ENCODE measurements at places on chromosomes 1 and 21.

- DNase-seq: no peak
Measured at GRCh38 chr1:221157026-221157761, 278.0 kb downstream of the HLX start.

DNA sequence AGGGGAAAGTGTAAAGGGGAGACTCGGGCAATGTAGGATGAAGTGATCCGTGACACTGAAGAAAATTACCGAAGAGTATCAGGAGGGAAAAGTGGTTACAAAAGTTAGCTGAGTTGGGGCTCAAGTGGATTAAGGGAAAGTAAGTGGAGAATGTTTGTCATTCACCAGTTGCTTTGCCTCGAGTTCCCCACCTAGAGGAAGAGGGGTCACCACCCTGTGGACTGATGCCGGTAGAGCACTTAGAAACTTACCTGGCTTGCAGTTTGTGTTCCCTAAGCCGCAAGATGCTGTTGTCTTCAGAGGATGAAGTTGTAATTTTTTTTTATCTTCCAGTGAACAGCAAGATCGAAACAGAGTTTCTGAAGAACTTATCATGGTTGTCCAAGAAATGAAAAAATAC lies 1.0 kb downstream of the PER3 start:
- no peak for DNase-seq

- no peak for DNase-seq
Measured at GRCh38 chr1:49208712-49209111, 432.0 kb upstream of the BEND5 start.

- no peak for DNase-seq
Measured at GRCh38 chr1:159076438-159077119, at the start of gene AIM2. Gene AIM2 (minus strand): TSS chr1:159076766. CDS start chr1:159073499, 3,267 bp downstream.

- no peak for DNase-seq
Measured at GRCh38 chr1:10057343-10057742, 24.6 kb downstream of the UBE4B start.

GRCh38 chr1:143699115-143699514 lies 272.7 kb downstream of the FAM72C start:
- no peak for DNase-seq

DNA sequence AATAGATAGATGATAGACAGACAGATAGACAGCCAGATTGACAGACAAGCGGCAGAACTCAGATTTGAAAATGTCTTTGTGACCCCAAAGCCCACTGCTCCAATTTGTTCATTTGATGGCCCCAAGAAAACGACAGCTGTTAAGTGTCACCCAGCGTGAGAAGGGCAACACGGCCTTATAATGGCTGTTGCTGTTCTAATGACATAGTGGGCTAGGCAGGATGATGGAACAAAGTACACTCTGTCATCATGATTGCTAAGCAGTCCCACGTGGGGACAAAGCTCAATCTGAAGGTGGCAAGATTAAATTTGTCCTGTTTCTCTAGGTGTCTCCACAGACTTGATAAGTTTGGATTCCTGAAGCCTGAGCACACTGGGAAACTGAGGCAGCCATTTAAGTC lies 112.9 kb downstream of the DAB1 start:
- DNase-seq: no peak

GRCh38 chr1:108653431-108654105 lies 7.3 kb downstream of the HENMT1 start:
- DNase-seq: no peak

DNA sequence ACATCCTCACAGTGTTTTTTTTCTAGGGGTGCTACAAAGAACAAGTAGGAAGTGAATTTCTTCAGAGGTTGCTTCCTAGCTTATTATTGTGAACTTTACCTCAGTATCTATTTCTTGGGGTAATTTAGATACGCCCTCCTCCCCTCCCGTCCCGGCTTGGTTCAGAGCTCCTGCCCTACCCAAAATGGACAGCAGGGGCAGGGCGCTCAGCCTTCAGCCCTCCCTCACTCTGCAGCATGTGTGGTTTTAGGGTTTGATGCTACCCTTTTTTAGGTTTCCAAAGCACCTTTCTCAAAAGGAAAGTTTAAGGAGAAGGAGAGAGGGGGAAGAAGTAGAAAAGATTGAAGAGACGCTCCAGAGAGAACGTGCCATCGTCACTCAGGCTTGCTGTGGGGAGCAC lies 16.9 kb upstream of the POGK start:
- DNase-seq: no peak

GRCh38 chr1:119103764-119104163 lies 36.7 kb downstream of the WARS2 start:
- DNase-seq: no peak

GRCh38 chr1:2277741-2278488 lies 49.8 kb downstream of the SKI start:
- no peak for DNase-seq

DNA sequence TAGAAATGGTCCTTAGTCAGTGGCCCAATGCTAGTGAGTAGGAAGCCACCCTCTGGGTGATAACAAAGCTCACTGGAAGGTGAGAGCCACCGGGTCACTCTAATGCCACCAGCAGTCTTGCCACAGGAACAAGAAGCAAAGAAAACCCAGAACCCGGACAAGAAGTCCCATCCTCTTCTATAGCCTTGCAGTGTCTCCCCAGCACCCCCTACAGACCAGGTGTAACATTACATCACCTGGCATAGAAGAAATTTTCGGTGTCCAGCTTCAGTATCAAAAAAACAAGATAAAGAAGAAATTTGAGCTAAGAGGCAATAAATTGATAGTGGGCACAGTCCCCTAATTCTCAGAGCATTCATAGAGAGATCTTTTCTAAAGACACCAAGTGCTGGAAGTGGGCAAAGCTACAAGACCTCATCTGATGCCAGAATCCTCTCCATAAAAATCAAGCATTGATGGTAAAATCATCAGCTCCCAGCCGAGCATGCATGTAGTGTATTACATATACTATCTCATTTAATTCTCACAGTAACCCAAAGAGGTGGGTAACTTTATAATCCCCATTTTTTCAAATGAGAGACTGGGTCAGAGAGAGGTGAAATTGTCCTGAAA lies 491.0 kb downstream of the MATN1 start:
- DNase-seq: no peak

DNA sequence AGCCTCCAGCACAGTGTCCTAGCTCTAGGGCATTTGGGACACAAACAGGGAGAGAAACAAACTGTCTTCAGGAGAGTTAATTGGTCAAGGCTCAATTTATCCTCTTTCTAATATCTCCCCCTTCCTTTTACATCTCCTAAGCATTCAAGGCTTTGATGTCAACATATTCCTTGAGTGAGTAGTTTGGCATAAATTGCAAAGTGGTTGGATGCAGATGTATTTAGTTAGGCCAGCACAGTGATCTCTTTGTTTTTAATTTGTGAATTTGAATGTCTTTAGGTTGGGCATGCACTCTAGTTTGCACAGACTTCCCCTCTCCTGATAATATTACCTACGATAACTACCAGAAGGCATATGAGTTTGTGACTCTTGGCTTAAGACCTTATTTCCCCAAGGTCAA lies 12.5 kb upstream of the OLFML2B start:
- DNase-seq: no peak

- DNase-seq: no peak
Measured at GRCh38 chr1:245779797-245780755, 625.3 kb downstream of the KIF26B start.

DNA sequence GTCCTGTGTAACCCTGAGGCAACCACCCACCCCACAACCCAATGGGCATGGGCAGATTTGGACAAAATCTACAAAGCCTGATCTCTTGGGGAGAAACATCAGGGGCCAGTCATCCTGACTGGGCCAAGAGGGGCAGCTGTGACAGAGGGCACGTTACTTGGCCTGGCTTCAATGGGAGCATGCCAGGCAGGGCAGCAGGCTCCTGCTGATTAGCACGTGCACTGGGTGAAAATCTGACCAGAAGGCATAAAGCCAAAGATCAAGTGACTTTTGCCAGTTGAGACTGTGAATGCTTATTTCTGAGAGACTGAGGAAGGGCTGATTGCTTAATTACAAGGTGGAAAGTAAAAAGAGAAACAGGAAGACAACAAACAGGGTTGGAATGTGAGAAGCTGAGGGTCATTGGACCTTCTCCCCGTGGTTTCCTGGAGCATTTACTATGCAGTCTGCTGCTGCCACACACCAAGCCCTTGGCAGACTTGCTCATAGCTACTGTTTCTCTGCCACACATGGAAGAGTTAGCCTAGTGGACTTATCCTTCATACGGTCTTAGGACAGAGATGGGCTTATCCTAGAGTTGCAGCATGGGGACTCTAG lies 39.8 kb upstream of the TNR start:
- no peak for DNase-seq

DNA sequence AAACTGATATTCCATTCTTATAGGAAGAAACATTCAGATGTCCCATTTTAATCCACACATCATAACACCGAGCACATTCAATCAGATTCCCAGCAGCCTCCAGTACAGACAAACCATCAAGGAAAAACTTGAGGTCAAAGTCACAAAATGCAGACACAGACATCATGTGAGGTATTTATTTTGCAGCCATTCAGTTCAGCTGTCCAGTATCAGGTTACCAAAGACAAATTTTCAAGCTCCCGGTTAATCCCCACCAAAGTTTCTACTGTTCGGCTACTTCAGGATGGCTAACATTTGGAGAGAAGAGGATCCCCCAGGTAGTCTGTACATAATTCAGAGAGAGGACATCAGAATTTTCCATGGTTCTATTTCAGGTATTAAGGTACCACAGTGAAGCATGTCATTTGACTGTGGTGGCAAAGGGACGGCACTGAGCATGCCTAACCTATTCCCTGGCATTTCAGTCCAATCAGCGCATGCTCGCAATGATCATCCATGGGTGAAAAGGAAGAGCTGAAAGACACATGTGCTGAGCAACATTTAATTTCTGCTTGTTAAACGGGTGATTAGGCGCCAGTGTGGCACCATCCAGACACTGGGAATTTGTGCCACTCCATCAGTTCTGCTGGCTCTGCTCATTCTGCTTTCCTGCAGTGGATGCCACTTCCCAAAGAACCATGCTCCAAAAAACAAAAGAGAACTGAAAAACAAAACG lies 13.6 kb upstream of the NDC1 start:
- no peak for DNase-seq

DNA sequence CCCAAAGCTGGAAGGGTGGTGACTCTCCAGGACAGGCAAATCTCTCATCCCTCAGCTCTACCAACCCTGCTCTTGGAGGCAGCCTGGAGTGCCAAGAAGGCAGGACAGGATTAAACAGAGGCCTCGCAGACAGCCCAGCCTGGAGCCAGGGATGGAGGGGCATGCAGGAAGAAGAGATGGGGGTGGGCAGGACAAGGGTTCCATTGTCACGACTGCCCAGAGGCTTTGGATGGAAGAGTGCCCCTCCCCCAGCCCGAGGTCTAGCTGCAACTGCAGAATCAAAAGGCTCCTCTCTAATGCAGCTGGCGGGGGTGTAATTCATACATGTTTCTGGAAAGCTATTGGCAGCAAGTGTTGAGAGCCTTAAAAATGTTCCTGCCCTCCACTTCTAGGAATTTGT lies 8.8 kb downstream of the RAB7B start:
- peak; percentile 97 for DNase-seq

- DNase-seq: no peak
Measured at GRCh38 chr1:65681096-65681495, 111.6 kb upstream of the PDE4B start.

GRCh38 chr1:29849991-29850757 lies 613.9 kb downstream of the PTPRU start:
- no peak for DNase-seq

GRCh38 chr21:17542371-17543011 lies 29.6 kb downstream of the CXADR start:
- DNase-seq: no peak

GRCh38 chr1:90296327-90296726 lies 301.4 kb downstream of the ZNF326 start:
- no peak for DNase-seq

GRCh38 chr1:114344656-114345055 lies 166.3 kb downstream of the TRIM33 start:
- DNase-seq: no peak

DNA sequence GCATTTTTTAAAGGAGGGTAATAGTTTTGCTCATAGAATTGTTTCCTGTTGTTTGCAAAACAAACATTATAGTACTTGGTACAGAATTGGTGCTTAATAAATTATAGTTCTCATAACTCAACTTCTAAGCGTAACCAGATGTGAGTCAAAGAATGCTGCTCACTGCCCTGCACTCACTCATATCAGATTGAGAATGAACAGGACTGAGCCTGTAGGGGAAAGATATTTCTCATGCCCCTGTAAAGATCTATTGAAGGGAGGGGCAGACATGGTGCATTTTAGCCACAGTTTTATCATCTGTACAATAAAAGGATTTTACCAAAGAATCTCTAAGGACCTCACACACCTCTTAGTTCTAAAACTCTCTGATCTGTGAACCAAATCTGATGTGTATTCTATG lies 358.5 kb downstream of the SEC16B start:
- DNase-seq: no peak

DNA sequence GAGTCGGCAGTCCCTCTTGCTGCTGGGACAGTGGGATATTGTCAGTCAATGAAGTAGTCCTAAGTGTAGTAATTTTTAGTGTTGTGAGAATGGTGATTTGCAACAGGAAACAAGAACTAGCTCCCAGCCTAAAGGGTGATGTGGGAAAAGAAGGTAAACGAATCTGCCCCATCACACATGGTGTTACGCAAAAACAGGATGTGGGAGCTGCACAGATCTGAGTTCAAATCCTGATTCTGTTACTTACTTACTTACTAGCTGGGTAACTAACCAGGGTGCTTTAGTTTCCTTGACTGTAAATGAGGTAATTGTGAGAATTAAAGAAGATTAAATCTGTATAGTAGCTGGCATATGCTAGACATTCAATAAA lies 22.3 kb downstream of the NAV1 start:
- DNase-seq: no peak

DNA sequence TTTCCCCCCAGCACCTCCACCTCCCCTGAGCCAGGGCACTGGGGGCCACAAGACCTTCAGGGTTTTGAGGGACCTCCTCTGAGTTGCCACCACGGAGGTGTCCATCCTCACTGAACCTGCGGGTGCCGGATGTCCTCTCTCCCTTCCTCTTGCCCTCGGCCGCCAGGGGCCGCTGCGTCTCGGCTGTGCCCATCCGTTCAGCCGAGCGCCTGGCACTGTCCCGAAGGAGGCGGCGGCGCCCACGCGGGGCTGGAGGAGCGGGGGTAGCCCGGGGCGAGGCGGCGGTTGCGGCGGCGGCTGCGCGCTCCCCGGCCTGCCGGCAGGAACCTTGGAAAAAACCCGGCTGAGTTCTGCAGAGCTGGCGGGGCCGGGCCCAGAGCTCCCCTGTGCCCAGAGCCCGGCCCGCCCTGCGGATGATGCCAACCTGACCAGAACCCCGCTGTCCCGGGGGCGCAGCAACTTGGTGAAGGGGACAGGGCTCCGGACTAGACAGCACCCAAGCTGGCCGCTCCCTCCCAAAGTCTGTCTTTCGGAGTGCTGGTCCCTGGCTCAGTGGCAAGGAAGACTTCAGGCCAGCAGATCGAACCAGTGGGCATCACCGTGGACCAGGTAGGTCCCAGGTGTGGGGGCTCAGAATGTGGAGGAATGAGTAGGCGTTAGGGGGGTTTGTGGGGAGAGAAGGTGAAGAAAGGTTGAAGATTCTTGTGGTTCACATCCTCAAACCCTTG lies 3.7 kb upstream of the PPM1J start:
- peak; percentile 63 for DNase-seq
